ENCODE measurements at places on chromosomes 11 and 22. TPM values are rescaled to one million over a fixed set of nuclear protein-coding genes. Genes with fewer than 3 reads are reported as not detected.

DNA sequence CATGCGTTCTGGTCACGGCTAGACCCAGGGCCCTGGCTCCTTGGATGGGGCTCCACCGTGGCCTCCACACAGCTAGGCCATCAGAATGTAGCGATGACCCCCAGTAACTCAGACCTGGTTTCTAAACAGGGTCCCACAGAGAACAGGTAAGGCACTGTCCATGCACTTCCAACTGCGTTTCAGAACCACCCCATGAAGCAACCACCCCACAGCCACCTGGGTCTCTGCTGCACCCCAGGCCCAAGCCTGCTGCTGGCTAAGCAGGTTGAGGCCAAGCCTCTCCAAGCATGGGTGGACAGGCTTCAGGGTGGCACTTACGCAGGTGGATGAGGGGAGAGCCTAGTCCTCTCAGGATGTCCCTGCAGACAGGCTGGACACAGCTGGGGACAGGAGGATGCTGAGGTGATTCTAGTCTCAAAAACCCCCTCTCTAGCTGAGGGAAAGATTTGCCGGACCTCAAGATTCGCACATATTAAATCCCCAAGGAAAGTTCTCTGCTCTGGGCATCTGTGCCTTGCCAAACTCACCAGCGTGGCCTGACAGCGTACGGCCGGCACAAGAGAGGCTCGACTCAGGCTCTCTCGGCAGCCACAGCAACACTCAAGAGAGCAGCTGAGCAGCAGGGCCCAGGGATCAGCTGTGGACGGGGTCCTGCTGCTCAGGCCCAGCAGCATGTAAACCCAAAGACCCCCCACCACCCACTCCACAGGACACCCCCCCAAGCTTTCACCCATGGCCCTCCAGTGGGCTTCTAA is 141.6 kb downstream of the CRYBB2 start:
- no peak overlapping the region for H3K27ac ChIP-seq
- no peak overlapping the region for H3K4me3 ChIP-seq
- no peak for DNase-seq
- H3K4me1 ChIP-seq, result no peaks in the 10 kb centered on the region
- no peaks in the 10 kb centered on the region for H3K36me3 ChIP-seq
- no peaks in the 10 kb centered on the region for H3K27me3 ChIP-seq

GRCh38 chr11:60757231-60757800 is 649 bp downstream of the MS4A15 start:
- no peak overlapping the region for H3K27ac ChIP-seq
- H3K4me3 ChIP-seq, result no peak overlapping the region
- H3K4me1 ChIP-seq, result no peaks in the 10 kb centered on the region
- no peaks in the 10 kb centered on the region for H3K36me3 ChIP-seq
- DNase-seq, result no peak

DNA sequence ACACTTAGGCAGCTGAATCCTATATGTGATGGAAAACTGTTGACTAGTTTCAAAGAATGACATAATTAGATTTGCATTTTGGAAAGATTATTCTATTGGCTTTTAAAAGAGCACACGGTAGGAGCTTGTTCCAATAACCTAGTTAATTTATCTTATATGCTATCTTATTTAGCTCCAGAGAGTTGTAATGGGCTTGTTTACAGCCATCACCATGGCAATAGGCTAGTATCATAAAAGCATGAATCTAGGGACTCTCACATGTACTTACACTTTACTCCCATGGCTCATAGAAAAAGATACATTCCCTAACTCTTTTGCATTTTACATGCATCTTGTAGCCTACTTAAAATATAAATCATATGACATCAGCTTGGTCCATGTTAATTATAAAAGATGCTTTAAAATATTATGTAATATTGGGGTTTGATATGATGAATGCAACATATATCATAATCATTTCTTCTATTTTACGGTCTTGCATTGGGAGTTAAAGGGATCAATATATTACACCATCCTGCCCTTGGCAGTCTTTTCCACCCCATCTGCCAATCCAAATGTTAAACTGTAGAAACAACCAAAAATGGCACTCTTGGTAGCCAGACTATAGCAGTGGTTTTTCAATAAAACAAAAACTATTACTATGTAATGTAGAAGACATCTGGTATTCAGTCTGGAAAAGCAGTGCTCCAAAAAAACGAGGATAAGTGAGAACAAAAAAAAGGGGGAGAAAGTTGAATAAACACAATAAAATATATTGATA is 2254.0 kb downstream of the LRRC4C start:
- no peak overlapping the region for H3K27ac ChIP-seq
- no peak for DNase-seq
- H3K27me3 ChIP-seq, result no peaks in the 10 kb centered on the region
- no peaks in the 10 kb centered on the region for H3K4me1 ChIP-seq
- no peaks in the 10 kb centered on the region for H3K36me3 ChIP-seq

- peaks cover 7% of the 10 kb centered on the region for H3K36me3 ChIP-seq
- H3K27ac ChIP-seq, result peak overlapping the region; percentile 91
- no peak overlapping the region for H3K4me3 ChIP-seq
- no peaks in the 10 kb centered on the region for H3K27me3 ChIP-seq
- H3K4me1 ChIP-seq, result peaks cover 65% of the 10 kb centered on the region
- DNase-seq, result no peak
Measured at GRCh38 chr11:128464878-128465450, 122.4 kb downstream of the ETS1 start.

DNA sequence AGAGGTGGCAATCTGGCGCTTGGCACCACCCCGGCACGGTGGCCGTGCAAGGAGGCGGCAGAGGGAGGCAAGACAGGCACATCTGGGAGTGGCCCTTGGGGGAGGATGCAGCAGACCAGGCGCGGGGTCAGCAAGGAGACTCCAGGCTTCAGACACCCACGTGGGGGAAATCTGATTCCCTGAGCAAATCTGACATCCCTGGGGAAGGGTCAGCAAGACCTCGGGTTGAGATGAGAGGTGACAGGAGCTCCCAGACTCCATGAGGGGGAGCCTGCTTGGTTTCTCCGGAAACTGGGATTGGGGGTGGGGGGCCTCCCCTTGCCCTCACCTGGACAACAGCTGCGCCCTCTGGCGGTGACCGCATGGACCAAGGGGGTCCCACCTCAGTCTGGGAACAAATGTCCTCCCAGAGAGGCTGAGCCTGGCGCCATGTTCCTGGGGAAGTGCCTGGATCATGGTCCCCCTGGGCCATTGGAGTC is 4.0 kb upstream of the RCOR2 start:
- H3K27ac ChIP-seq, result no peak overlapping the region
- H3K4me1 ChIP-seq, result peaks cover 32% of the 10 kb centered on the region
- no peaks in the 10 kb centered on the region for H3K36me3 ChIP-seq
- no peak overlapping the region for H3K4me3 ChIP-seq
- DNase-seq, result no peak

DNA sequence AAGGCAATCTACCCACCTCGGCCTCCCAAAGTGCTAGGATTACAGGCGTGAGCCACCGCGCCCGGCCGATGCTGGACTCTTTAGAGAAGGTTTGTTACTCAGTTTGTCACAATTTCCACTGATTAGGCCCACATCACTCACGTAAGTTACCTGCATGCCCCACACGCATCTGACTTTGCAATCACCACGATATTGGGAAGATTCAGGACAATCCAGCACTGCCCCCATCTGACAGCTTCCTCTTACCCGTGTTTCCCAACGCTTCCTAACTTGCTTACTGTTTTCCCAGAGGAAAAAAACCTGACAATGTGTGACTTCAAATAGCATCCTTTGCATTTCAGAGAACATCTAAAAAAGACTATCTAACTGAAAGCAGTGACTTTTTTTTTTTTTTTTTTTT is 21.8 kb upstream of the EIF3M start:
- no peaks in the 10 kb centered on the region for H3K36me3 ChIP-seq
- no peaks in the 10 kb centered on the region for H3K4me1 ChIP-seq
- H3K27ac ChIP-seq, result no peak overlapping the region
- DNase-seq, result no peak

DNA sequence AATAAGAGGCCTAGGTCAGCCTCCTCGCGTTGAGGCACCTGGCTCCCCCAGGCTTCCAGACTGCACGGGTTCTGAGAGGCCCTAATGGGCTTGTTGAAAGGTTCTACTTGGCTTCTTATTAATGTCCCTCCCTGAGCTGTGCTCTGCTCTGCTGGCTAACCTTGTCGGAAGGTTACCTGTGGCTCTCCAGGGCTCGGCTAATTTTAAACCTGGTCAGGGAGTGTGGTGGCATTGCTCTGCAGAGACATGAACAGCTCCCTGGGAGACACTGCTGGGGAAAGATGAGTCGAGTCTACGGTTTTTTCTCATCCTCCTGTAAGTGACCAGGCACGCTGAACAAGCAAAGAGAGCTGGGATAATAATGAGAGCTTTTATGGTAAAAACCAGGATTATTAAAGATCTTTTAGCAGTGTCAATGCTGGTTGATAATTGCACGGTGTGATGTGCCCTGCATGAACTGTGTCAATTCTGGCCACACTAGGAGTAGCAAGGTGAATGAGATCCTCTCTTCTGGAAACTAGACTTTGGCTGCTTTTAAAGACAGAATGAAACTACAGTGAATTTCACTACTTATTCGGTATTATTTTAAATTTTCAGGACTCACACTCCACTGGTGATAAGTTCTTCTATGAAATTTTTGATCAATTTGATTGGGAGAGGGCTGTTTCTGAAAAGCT is 70.7 kb downstream of the TEAD1 start:
- H3K27me3 ChIP-seq, result no peaks in the 10 kb centered on the region
- no peak for DNase-seq
- no peaks in the 10 kb centered on the region for H3K36me3 ChIP-seq
- H3K27ac ChIP-seq, result no peak overlapping the region
- H3K4me1 ChIP-seq, result peaks cover 7% of the 10 kb centered on the region

- no peak for DNase-seq
- no peaks in the 10 kb centered on the region for H3K27me3 ChIP-seq
- H3K36me3 ChIP-seq, result no peaks in the 10 kb centered on the region
- no peak overlapping the region for H3K4me3 ChIP-seq
- H3K27ac ChIP-seq, result no peak overlapping the region
- H3K4me1 ChIP-seq, result peaks cover 26% of the 10 kb centered on the region
Measured at GRCh38 chr11:111942829-111943228, 5.7 kb downstream of the DIXDC1 start.

- H3K4me3 ChIP-seq, result peak overlapping the region; percentile 54
- peak; percentile 87 for DNase-seq
- no peaks in the 10 kb centered on the region for H3K27me3 ChIP-seq
- H3K27ac ChIP-seq, result peak overlapping the region; percentile 90
- peaks cover 28% of the 10 kb centered on the region for H3K4me1 ChIP-seq
- no peaks in the 10 kb centered on the region for H3K36me3 ChIP-seq
Measured at GRCh38 chr22:23521441-23522113, 58.5 kb downstream of the IGLL1 start.

GRCh38 chr11:26649884-26650283 is 72.0 kb downstream of the SLC5A12 start:
- DNase-seq, result peak; percentile 69
- no peak overlapping the region for H3K4me3 ChIP-seq
- H3K4me1 ChIP-seq, result no peaks in the 10 kb centered on the region
- H3K27me3 ChIP-seq, result no peaks in the 10 kb centered on the region
- no peaks in the 10 kb centered on the region for H3K36me3 ChIP-seq

DNA sequence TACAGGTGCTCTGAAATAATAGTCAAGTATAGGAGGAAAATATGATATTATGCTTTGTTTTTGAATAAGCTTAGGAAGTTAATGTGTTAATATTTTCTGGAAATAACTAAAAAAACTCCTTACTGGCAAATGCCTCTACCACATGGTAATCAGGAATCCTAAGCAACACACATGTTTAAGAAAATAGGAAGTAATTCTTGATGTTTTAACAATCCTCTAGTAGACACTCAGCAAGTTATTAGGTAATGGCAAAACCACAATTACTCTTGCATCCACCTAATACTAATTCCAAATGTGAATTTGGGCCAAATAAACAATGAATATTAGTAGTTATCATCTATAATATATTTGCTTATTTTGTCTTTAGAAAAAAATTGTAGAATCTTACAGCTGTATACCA is 53.6 kb downstream of the SLC35F2 start:
- no peak overlapping the region for H3K4me3 ChIP-seq
- no peaks in the 10 kb centered on the region for H3K27me3 ChIP-seq
- no peaks in the 10 kb centered on the region for H3K4me1 ChIP-seq
- H3K36me3 ChIP-seq, result no peaks in the 10 kb centered on the region
- no peak for DNase-seq
- H3K27ac ChIP-seq, result no peak overlapping the region

DNA sequence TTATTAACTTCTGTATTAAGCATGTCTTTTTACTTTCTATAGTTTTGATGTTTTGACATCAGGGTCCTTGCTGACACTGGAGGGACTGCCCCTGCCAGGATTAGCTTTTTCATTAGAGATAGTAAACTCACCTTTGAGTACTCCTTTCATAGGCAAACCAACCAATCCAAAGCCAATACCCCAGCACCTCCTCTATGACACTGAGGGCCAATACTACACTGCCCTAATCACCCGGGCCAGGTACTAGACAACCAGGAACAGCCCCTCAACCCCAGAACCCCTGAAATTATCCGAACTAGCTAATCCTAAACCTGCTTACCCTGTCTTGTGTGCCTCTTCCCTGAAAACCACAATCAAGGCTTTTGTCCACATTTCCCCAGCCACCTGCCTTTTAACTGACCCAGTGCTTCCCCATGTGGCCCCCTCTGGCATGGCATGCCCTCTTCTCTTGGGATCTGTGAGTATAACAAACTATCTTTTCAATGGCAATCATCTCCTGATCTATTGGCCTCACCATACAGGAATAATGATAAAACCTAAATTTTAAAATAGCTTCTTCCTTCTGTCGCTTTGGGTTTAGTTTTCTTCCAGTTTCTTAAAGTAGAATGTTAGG is 31.2 kb downstream of the RAB6A start:
- H3K4me1 ChIP-seq, result peaks cover 15% of the 10 kb centered on the region
- H3K27ac ChIP-seq, result no peak overlapping the region
- DNase-seq, result no peak
- H3K36me3 ChIP-seq, result no peaks in the 10 kb centered on the region
- no peaks in the 10 kb centered on the region for H3K27me3 ChIP-seq
- no peak overlapping the region for H3K4me3 ChIP-seq

DNA sequence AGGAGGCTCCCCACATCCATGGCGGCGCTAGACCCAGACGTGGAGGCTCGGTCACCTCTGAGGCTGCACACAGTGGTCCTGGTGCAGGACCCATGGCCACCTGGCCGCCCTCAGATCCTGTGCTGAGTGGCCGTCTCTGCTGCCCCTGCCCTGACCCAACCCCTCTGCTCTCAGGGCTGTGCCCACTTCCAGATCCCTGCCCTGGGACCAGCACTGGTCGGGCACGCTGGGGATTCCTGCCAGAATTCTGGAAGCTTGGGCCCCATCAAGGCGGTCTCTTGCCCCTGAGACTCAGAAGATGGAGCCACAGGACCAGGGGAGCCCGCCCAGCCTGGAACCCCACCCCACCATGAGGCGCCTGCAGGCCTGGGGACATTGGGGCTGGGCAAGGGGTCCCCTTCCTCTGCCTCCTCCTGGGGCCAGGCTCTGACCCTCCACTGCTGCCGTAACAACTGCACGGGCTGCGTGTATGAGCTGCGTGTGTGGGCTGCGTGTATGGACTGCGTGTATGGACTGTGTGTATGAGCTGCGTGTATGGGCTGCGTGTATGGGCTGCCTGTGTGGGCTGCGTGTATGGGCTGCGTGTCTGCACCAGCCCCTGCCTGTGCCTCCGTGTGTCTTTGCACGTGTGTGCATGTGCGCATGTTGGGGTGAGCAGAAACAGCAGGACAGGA is 48.7 kb downstream of the IGLL1 start:
- no peaks in the 10 kb centered on the region for H3K27me3 ChIP-seq
- DNase-seq, result no peak
- no peak overlapping the region for H3K4me3 ChIP-seq
- peaks cover 32% of the 10 kb centered on the region for H3K4me1 ChIP-seq
- no peak overlapping the region for H3K27ac ChIP-seq

The SORL1 gene
- 14.7 TPM for total RNA-seq

The PDE2A gene
- total RNA-seq, result 75.7 TPM

The OR8D4 gene
- not detected for total RNA-seq

The TSPAN4 gene
- total RNA-seq, result 210 TPM

The SNX32 gene
- total RNA-seq, result 1.5 TPM

The DDI1 gene
- total RNA-seq, result not detected

The OR51M1 gene
- not detected for total RNA-seq

The PGR gene
- total RNA-seq, result 2.0 TPM
